Neural crest cell (in vitro differentiated cells): ENCODE measurements at places on chromosomes 13 and 19. TPM values are rescaled to one million over a fixed set of nuclear protein-coding genes. Genes with fewer than 3 reads are reported as not detected.

- no peaks in the 10 kb centered on the region for H3K27me3 ChIP-seq
- H3K4me3 ChIP-seq = no peak overlapping the region
- H3K36me3 ChIP-seq = peaks cover 2% of the 10 kb centered on the region
- no peak for DNase-seq
These were observed 826 bp upstream of the C1QTNF9 start for GRCh38 chr13:24308488-24309020.

- H3K4me3 ChIP-seq = no peak overlapping the region
- H3K36me3 ChIP-seq = no peaks in the 10 kb centered on the region
- H3K27ac ChIP-seq = no peak overlapping the region
- H3K4me1 ChIP-seq = no peaks in the 10 kb centered on the region
- no peak for DNase-seq
These were observed 4.7 kb downstream of the STXBP2 start for GRCh38 chr19:7641290-7642276.

The CGB8 gene
- not detected in 2 replicates for total RNA-seq

The FGF22 gene
- total RNA-seq = 0.51 and 0.84 TPM in 2 replicates

DNA sequence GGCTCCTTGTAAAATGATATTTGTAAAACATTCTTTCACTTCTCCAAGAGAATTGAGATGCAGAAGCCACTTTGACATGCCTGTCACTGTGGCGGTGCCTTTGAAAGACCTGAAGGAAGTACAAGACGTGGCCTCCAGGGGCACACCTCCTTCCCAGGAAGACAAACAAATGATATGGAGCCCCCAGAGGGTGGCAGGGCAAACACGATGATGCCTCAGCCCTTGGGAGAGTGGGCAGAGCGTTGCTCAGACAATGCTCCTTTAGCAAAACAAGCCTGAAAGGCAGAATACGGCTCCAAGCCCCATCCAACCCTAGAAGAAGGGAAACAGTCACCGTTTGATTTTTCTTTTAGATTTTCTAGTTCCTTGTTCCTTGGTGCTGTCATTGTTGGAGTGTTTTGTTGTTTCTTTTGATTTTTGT is 9.2 kb upstream of the ATP12A start:
- H3K4me3 ChIP-seq = no peak overlapping the region
- peak overlapping the region; percentile 40 for H3K27ac ChIP-seq
- DNase-seq = no peak
- H3K36me3 ChIP-seq = no peaks in the 10 kb centered on the region

DNA sequence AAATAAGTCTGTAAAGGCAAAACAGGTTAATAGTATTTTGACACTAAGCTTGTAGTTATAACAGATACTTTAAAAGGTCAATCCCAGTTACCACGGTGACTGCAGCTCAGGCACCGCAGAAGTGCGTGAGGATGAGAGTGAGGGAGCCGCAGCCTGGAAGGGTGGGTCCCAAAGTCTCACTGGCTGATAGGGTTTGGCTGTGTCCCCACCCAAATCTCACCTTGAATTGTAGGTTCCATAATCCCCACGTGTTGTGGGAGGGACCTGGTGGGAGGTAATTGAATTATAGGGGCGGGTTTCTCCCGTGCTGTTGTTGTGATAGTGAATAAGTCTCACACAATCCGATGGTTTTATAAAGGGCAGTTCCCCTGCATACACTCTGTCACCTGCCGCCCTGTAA is 40.0 kb upstream of the GAS6 start:
- DNase-seq = no peak
- H3K4me3 ChIP-seq = no peak overlapping the region
- H3K27ac ChIP-seq = no peak overlapping the region
- peaks cover 3% of the 10 kb centered on the region for H3K27me3 ChIP-seq

The IGFL4 gene
- 0.45 and 0.70 TPM in 2 replicates for total RNA-seq
